ENCODE measurements at places on chromosomes 1 and 21.

GRCh38 chr1:168190403-168190802 lies 11.6 kb downstream of the TIPRL start:
- DNase-seq = no peak

DNA sequence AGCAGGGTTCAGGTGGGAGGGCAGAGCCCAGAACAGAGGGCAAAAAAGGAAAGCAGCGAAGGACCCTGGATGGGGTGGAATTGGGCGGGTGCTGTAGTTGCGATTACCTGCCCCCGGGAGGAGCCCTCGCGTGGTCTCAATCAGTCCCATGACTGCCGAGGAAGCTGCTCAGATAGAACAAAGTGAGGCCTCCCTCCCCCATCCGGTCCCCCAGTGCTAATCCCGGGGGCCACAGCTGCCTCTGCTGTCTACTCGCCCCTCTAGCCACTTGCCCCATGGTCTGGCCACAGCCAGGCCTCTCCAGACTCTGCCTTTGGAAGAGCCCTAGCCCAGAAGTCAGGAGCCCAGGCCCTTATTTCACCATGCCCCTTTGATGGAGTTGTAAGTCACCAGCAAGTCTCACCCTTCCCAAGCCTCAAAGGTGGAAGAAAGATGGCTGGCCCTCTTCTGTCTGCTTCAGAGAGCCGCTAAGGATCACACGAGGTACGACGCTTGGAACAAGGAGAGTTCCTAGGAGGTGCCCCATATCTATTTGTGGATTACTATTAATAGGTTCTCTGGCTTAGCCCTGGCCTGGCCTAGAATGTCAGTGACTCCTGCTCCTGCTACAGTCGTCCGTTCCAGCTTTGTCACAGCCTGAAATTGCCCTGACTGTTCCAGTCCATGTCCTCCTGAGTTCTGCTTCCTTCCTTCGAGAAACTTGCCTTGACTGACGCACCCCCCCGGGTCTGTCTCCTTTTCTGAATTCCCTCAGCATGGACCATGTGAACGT lies 16.4 kb downstream of the ECHDC2 start:
- no peak for DNase-seq

DNA sequence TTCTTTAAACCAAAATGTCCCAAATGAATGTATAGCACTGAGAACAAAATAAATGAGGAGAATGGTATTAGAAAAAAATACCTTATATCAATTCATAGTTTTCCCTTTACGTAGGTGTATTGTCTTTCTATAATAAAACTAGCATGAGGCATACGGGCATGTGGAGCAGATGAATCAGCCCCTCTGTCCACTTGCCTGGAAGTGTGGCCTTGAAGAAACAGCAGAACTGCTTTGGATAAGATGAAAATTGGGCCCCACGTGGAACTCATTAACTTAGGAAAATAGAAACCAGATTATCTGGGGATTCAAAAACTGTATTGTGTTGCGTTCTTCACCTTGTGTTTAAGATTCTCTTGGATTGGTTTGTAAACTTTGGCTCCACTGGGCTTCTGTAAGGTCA lies 356.8 kb upstream of the B3GALT2 start:
- DNase-seq = no peak

DNA sequence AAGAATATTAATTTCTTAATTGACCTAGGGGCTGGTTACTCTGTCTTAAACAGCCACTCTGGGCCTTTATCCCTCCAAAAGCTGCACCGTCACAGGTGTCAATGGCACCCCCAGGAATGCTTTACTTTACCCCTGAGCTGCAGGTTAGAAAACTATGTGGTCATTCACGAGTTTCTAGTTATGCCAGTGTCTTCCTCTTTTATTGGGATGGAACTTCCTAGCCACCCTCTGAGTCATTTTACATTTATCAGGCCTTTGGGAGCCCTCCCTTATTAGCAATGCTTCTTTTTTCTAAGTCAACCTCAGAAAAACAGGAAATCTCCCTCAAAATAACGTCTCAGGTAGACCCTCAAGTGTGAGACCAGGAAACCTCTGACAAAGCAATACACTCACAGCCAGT lies 59.4 kb upstream of the USH2A start:
- DNase-seq = no peak

GRCh38 chr1:54857141-54857540 lies 29.9 kb downstream of the DHCR24 start:
- no peak for DNase-seq

GRCh38 chr1:19775317-19775716 lies 24.4 kb downstream of the TMCO4 start:
- no peak for DNase-seq

GRCh38 chr1:92031281-92032110 lies 1.7 kb downstream of the EPHX4 start:
- DNase-seq = no peak

DNA sequence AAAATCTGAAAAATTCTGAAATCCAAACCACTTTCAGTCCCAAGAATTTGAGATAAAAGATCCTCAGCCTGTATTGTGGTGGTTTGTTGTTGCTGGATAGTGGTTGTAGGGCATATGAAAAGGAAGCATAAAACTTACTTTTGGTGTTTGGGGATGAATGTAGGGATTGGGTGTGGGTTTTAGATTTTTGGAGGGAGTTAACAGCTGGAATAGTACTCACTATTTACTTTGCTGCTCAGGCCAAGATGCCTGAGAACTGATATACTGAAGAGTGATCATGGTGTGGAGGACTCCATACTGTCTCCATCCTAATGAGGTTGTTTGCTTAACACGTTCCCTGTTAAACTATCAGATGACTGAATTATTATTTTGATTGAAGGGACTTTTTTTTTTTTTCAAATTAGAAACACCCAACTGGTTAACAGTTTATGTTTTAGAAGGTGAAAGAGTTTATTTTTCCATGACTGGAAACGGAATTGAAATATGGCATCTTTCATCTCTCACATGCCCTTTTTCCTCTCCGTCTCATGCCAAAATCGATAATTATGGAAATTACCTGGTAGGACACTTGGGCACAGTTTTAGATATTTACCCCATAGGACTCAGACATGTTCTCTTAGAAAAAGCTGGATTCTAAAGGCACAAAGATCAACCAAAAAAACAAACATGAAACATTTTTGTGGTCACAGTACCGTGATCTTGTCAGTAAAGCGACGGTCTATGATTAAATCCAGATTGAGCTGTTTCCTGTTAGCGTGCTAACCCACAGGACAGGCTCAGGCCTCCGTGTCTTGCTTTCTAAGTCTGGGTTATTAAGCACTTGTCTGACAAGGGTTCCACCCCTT lies 37.3 kb downstream of the RGL1 start:
- no peak for DNase-seq

GRCh38 chr1:43776043-43776761 lies 68.9 kb downstream of the ST3GAL3 start:
- no peak for DNase-seq

GRCh38 chr1:182586380-182586779 lies 2.7 kb downstream of the RNASEL start:
- no peak for DNase-seq

Measured in hypothalamus (tissue), 51 donors.